ENCODE measurements at places on chromosomes 6 and 20. TPM values are rescaled to one million over a fixed set of nuclear protein-coding genes. Genes with fewer than 3 reads are reported as not detected.

IRAK1BP1 gene
- 26.4 TPM for total RNA-seq

TRAPPC3L gene
- total RNA-seq, result 0.38 TPM

HLA-DRB1 gene
- total RNA-seq, result 6.3 TPM

PROKR2 gene
- total RNA-seq, result not detected

PDE10A gene
- total RNA-seq, result 19.6 TPM

TNNC2 gene
- 93.6 TPM for total RNA-seq

MATN4 gene
- 11.4 TPM for total RNA-seq

SLC22A2 gene
- total RNA-seq, result 1.3 TPM

LHFPL5 gene
- total RNA-seq, result 0.27 TPM

PRDM13 gene
- 16.6 TPM for total RNA-seq

RNF144B gene
- 13.9 TPM for total RNA-seq

BMP5 gene
- 20.8 TPM for total RNA-seq

FERMT1 gene
- total RNA-seq, result 1.0 TPM

PGC gene
- total RNA-seq, result not detected

MMP24 gene
- 15.1 TPM for total RNA-seq

DBNDD2 gene
- total RNA-seq, result 13.4 TPM

IMPG1 gene
- 68.0 TPM for total RNA-seq

TGM2 gene
- 151 TPM for total RNA-seq

PSORS1C1 gene
- total RNA-seq, result 0.22 TPM
